ENCODE measurements at places on chromosomes 11 and 22.

- DNase-seq, result no peak
Observed at GRCh38 chr11:130886704-130887103, 29.6 kb downstream of the SNX19 start.

DNA sequence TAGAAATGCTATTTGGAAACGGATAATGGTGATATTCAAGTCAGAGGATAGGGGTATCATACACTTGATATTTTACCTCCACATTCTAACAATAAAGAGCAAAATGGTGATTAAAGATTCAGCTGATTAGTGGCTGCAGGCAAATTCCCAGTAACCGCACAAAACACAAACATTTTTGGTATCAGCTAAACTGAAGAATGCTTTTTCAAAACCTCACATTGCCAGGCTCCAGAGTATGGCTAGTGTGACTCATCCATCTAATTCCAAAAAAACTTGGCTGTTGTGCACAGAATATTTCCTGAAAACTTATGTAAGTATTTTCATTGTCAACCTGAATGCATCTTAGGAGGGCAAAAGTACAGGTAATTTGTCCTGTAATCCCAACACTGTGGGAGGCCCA lies 10.9 kb downstream of the SRPRA start:
- no peak for DNase-seq

GRCh38 chr11:42620796-42621195 lies 691.0 kb upstream of the API5 start:
- no peak for DNase-seq

GRCh38 chr11:69539416-69540117 lies 58.1 kb downstream of the LINC01488 start:
- DNase-seq, result no peak

- DNase-seq, result no peak
Observed at GRCh38 chr11:75576499-75576918, 14.5 kb downstream of the SERPINH1 start.

DNA sequence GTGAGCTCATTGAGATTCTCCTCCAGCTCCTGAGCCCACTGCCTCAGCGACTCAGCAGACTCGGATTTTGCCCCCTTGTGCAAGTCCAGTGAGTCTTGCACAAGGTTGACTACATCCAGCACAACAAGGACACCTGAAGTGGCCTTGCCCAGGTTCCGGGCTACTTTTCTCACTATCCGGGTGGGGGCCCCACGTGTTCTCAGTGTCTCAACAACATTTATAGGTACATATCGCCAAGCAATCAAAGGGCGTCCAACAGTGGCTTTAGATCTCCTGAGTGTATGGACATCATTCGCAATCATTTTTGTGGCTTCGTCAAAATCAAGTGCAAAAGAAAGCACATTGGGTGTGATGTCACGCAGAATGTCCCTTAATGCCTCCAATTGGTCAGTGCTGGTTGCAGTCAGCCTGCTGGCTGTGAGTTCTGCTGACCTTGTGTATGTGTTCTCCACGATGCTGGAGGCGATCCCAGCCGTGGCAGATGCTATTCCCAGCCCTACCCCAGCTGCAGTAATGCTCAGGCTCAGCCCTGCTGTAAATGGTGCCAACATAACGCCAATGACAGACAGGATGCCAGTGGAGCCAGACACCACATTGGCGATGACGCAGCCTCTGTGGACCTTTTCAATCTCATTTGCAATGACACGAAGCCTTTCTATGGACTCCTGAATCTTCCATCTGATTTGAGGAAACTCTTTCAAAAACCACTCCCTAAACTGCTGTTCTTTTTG lies 10.3 kb downstream of the APOL4 start:
- no peak for DNase-seq

GRCh38 chr11:47460571-47461235 lies 11.8 kb upstream of the RAPSN start:
- no peak for DNase-seq

DNA sequence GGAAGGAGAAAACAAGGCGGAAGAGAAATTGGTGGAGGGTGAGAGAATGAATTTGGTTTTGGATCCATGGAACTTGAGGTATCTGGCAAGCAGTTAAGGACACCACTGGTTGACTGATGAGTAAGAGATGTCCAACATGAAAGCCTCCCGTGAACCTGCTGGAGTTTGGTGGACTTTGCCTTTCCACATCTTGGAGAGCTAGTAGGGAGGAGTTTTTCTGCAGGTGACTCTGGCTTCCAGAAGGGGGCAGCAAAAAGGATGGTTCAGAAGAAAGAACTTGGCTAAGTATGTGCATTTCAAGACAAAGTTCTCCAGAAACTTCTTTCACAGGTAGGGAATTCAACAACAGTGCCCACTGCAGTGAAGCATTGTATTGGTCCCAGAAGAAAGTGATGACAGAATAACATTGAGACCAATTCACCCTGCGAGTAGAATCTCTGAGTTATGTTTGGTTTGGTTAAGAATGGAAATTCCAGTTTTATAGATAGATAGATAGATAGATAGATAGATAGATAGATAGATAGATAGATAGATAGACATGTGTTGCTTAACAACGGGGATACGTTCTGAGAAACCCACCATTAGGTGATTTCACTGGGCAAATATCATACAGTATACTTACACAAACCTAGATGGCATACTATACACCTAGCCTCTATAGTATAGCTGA lies 28.5 kb downstream of the DCDC1 start:
- DNase-seq, result peak; percentile 27

Measured in activated CD4-positive, alpha-beta T cell treated with anti-CD3 and anti-CD28 coated beads, Interleukin-2, Interleukin-6, amounts not matched to agents 100 ng/mL and 50 ng/mL, durations not matched to agents 16 hours and 8 hours (primary cell).